ENCODE measurements at places on chromosomes 13 and 19.

- DNase-seq = no peak
These were observed 16.2 kb downstream of the MYCBP2 start for GRCh38 chr13:77310579-77311279.

- DNase-seq = no peak
These were observed 28.4 kb downstream of the NFIX start for GRCh38 chr19:13023656-13024055.

- DNase-seq = no peak
These were observed 18.3 kb upstream of the F7 start for GRCh38 chr13:113086991-113087922.

DNA sequence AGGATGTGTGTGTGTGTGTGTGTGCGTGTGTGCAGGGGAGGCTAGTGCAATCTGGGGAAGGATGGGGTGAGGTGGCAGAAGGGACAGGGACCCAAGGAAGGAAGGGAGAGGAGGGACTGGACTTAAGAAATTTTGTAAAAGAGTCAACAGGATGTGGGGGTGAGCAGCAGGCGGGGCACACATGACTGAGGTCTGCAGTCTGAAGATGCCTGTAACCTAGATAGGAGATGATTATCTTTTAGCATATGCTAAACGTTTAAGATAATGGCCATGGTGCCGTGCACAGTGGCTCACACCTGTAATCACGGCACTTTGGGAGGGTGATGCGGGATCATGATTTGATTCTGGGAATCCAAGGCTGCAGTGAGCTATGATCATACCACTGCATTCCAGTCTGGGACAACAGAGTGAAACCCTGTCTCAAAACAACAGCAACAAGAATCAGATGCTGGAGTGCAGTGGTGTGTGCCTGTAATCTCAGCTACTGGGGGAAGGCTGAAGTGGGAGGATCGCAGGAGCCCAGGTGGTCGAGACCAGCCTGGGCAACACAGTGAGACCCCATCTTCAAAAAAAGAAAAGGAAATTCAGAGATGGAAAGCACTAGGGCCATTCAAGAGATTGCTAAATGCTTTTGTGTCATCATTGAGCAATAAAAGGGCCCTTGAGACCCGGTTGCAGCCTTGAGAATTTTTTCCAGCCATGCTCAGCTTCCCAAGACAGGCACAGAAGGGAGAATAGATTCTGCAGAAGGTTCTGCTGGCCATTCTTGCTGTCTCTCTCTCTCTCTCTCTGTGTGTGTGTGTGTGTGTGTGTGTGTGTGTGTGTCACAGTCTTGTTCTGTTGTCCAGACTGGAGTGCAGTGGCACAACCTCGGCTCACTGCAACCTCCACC, 3.8 kb upstream of the ZNF414 start:
- DNase-seq = peak; percentile 98

GRCh38 chr19:38105574-38105973, 118.4 kb downstream of the DPF1 start:
- no peak for DNase-seq

DNA sequence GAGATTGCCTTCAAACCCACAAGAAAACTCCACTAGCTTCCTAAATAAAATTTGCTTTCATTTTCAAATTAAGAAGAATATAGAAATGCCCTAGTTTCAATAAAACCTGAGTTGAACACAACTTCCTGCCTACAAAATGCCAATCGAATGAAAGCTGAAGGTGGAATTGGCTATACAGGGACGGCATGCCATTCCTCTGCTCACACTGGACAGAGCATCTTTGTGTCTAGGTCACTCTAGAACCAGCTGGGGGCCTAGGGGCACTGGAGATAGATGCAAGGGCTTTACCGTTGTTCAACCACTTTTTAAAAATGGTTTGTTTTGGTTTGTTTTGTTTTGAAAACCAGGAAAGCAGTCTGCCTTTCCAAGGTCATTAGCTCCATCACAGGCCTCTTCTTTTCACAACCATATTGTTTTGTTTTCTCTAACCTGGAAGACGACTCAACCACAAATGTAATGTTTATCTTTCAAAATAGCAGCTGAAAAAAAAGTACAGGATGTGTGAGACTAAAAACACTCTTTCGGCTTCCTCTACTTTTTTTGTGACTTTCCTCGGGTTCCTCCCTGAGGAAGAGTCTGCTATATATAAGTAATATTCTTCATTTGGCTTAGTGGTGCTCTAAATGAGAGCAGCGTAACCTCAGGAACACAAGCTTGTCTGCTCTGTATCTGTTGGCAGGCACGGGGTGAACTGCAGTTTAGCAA, 11.9 kb upstream of the ITM2B start:
- peak; percentile 39 for DNase-seq

DNA sequence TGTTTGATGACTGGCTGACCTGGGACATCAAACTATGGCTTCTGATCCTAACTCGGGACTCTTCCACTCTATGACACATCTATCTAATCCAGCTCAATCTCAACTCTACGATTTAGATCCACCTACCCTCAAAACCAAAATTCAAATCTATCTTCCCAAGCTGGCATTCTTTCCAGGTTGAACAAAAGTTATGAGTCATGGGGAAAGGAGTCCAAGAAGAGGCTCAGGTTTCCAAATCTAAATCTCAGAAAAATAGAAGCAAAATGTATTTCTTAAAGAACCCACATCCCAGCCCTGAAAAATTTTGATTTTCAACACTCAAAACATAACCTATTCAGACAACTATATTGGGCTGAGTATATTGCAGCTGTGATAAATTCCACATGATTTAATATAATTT, 143.9 kb upstream of the IPO5 start:
- no peak for DNase-seq

DNA sequence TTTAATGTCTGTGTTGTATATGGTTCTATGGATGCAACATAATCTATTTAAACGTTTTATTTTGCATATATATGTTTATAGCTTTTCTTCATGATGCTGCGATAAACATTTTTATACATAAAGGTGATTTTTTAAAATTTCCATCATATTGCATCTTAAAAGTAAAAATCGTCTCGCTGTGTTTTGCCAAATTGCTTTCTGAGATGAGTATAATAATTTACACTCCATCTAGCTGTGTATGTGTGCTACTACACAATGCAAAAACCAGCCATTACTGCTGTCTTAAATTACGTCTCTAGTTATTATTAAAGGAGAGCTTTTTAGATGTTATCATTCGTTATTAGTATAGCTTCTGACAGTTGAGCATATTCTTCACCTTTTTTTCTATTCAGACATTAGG, 37.2 kb downstream of the METTL21C start:
- DNase-seq = no peak

DNA sequence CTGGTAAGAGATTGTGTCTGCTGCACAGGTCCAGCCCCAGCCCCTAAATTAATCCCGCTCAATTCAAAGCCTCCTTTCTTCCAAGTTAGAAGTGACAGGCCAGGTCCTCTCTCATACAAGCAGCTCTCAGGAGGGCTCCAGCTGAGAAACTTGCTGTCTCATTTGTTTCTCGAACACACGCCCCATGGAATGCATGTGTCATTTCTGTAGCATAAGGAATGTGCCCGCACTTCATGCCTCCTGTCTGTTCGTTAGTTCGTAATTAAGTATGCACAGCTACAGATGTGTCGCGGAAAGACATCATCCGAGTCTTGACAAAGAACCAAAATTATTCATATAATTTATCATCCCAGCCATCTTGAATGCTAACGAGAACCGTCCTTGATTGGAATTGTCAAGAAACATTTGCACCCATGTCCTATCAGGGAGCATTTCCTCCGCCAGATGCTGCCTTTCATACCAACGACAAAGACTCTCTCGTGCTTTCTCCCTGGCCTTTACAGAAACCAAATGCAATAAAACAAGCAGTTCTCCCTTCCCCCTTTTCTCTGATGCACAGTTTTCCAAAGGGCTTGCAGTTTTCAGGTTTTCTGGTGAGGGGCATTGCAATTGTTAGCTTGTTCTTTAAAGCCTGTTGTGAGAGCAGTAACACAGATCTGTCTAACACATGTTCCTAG, 133.5 kb downstream of the UQCRFS1 start:
- no peak for DNase-seq

DNA sequence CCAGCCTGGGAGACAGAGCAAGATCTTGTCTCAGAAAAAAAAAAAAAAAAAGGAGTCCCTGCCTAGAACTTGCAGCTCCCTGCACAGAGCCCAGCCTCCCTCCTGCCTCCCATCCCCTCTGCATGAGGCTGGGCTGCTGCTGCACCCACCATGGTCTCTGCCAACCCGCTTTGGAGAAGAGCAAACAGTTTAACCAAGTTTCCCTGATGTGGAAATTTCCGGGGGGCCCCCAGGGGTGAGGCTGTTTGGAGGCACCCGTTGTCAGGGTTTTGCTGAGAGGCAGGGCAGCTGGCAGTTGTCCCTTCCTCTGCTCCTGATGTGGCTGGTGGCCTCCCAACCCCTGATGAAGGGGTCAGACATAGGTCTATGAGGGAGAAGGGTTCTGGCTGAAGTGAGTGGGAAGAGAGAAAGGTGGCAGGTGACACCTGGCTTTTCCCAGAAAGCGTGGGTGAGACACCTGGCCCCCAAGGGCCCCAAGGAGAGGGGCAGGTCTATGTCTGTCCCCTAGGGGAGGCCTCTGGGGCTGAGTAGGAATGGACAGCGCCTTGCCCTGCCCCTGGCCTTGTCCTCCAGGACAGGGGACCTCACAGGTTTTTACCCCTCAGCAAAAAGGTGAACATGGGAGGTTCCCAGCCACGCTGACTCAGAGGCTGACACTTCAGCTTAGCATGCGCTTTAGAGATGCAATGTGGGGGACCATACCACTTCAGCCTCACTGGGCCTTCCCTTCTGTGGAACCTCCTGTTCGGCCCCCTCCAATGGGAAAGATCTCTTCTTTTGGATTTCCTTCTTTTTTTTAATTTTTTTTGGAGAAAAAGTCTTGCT, 5.5 kb downstream of the LRP3 start:
- DNase-seq = no peak

- DNase-seq = no peak
These were observed 28.0 kb upstream of the FREM2 start for GRCh38 chr13:38658906-38659305.

DNA sequence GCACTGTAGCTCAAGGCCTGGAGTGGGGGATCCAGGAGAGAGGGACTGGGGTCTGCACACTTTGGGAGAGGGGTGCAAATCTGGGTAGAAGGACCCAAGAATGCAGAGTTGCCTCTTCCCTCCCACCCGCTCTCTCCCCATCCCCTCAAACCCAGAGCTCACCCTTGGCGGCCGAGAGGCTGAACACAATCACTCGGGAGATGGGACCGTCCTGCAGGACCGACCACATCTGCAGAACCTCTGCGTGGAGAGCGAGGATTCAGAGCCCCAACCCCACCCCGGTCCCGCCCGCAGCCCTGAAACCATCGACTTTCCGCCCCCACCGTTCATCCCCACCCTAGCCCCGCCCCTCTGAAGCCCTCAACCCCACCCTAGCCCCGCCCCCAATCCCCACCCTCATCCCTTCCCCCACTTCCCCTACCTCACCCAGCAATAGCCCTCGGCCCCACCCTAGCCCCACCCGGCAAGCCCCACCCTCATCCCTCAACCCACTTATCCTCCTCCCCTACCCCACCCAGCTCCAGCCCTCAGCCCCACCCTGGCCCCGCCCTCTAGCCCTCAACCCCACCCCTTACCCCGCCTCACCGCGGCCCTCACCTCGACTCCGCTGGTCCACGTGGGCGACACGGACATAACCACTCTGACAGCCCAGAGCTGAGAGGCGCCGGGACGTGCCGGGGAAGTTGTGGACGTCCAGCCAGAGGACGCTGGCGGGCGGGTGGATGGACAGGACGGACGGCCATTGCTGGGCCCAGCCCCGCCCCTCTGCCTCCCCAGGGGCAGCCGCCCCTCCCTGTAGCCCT, 4.1 kb downstream of the KPTN start:
- DNase-seq = no peak

DNA sequence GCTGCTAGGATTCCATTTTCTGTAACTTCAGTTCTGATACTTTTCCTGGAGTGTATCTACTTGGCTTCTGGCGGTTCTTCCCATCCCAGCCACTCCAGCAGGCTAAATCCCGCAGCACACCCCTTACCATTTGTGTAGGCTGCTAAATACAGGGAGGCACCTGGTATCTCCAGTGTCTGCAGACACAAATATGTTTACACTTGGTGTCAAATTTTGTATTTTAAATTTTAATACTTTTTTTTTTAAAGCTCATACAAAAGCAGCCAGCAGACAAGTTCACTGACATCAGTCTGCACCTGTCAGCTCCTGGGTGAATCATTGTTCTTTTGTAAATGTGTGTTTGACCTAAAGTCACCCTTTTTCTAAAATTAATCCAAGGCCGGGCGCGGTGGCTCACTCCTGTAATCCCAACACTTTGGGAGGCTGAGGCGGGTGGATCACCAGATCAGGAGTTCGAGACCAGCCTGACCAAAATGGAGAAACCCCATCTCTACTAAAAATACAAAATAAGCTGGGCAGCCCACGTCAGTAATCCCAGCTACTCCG, 3.4 kb upstream of the ZSCAN4 start:
- DNase-seq = no peak

DNA sequence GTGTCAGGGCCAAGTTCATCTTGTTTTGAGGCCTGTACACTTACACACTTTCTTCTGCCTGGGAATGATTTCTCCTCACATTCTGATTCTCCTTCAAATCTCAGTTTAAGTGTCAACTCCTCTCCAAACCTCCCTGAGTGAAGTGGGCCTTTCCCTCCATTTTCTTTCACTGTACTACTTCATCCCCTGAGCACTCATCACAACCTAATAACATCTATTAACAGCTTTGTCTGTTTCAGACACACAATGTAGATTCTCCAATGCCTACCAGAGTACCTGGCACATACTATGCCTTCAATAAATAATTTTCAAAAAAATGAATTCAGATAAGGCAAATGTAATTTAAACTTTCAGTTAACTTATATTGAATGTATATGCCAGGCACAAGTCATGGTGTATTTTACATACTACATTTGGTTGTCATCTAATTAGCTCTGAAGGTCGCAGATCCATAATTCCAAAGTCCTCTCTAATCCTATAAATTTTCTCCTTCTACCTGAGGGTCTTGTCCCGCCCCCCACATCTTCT, 357 bp upstream of the COG6 start:
- no peak for DNase-seq

DNA sequence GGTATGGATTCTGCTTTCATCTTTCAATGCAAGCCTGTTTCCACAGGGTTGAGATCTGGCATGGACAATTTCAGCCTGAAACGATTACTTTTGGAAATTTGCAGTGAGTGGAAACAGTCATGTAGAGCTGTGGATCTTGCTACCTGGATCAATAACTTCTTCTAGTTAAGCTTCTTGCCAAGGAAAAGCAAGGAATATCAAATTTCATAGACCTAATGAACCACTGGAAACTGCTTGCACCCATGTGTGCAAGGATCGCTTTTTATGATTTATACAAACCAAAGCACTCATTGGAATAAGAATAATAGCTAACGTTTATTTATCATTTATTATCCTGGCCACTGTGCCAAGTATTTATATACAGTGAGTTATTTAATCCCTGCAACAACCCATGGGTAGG, 392.8 kb downstream of the KCNRG start:
- no peak for DNase-seq

GRCh38 chr13:52899206-52899605, 50.8 kb upstream of the PCDH8 start:
- DNase-seq = no peak

- DNase-seq = peak; percentile 7
These were observed at the start of gene ARL11 for GRCh38 chr13:49627831-49628652. Gene ARL11, plus strand, starts transcription at chr13:49628507. Its CDS starts 1,941 bp downstream, at chr13:49630448.

- DNase-seq = no peak
These were observed 51.9 kb upstream of the PABPC3 start for GRCh38 chr13:25044071-25044470.

Data from T-helper 2 cell (primary cell).